PC-3 (cell line): ENCODE measurements at places on chromosomes 16 and 17. TPM values are rescaled to one million over a fixed set of nuclear protein-coding genes. Genes with fewer than 3 reads are reported as not detected.

DNA sequence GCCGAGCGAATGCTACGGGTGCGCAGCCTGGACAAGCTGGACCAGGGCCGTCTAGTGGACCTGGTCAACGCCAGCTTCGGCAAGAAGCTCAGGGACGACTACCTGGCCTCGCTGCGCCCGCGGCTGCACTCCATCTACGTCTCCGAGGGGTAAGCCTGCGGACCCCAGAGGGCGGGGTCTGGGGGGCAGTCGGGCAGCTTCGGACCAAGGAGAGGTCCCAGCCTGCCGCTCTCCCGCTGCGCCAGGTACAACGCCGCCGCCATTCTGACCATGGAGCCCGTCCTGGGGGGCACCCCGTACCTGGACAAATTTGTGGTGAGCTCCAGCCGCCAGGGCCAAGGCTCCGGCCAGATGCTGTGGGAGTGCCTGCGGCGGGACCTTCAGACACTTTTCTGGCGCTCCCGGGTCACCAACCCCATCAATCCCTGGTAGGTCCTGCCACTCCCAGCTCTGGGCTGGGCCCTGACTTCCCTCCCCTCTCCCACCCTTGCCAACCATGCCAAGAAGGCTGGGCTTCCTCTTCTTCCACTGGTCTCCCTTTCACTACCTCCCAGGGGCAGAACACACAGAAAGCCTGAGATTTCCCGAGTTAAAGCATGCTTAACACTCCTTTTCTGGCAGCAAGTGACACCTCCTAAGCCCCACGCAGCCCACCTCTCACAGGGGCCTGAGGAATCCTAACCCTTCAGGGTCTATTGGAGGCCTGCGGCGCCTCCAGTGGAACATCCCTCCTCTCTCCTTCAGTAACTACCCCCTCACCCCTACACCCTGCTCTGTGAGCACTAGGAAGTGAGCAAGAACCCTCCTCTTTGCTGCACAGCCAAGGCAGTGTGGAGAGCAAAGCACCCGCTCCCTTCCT is 3.2 kb downstream of the NAGS start:
- H3K27ac ChIP-seq = no peak overlapping the region
- H3K4me1 ChIP-seq = peaks cover 27% of the 10 kb centered on the region
- no peaks in the 10 kb centered on the region for H3K27me3 ChIP-seq
- H3K4me3 ChIP-seq = peak overlapping the region; percentile 83

DNA sequence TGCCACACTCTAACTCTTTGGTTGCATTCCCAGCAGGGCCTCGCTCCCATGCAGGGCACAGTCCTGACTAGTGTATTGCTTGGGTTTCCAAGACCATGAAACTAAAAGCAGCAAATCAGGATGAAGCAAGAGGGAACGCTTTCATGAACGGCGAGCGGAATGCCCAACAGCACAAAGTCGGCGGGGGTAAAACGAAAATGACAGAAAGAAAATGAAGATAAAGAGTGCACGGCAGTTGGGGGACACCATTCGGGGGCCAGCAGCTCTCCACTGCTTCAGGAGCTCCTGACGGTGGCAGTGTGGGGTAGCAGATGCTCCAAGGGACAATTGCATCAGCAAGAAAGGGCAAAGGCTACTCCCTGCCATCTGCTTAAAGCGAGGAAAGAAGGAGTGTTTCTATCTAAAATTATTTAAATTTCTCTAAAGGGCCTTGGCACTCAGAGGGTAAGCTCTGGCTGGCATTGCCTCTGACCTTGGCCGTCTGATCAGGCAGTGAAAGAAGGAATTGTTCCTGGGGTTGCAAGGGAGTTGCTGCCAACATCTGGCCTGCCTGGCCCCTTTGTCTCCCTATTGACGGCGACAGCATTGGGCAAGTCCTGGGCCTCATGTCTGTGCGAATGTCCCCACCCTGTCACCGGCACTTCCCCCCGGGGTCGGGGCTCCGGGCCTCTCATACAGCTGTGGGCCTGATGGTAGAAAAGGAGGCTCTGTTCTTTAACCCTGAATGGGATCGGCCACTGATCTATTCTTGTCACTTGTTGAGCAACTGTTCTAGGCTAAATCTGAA is 138.2 kb downstream of the CMIP start:
- peaks cover 19% of the 10 kb centered on the region for H3K36me3 ChIP-seq
- H3K4me3 ChIP-seq = no peak overlapping the region
- peak overlapping the region; percentile 95 for H3K27ac ChIP-seq
- H3K4me1 ChIP-seq = peaks cover 74% of the 10 kb centered on the region
- H3K27me3 ChIP-seq = no peaks in the 10 kb centered on the region

PRSS33 gene
- 0.11 TPM in 1 of 2 replicates, not detected in the other for total RNA-seq

PRKAR1A gene
- 208 and 214 TPM in 2 replicates for total RNA-seq
